ENCODE measurements at places on chromosomes 5 and 9. TPM values are rescaled to one million over a fixed set of nuclear protein-coding genes. Genes with fewer than 3 reads are reported as not detected.

Gene SLC25A48
- polyA plus RNA-seq = 1.2 TPM

Gene ERAP2
- 1.8 TPM for polyA plus RNA-seq

Gene MINAR2
- polyA plus RNA-seq = not detected

Gene SPAG8
- 0.52 TPM for polyA plus RNA-seq

Gene FCN2
- 0.16 TPM for polyA plus RNA-seq

Gene HAND1
- polyA plus RNA-seq = not detected

Gene SPATA31D4
- polyA plus RNA-seq = not detected

Gene CCL27
- 0.58 TPM for polyA plus RNA-seq

Gene CNTLN
- polyA plus RNA-seq = 1.3 TPM

Gene ENTREP1
- 5.7 TPM for polyA plus RNA-seq

Gene OXCT1
- 11.4 TPM for polyA plus RNA-seq

Gene CDH9
- polyA plus RNA-seq = not detected

Gene PRUNE2
- 40.7 TPM for polyA plus RNA-seq

Gene UNC13B
- polyA plus RNA-seq = 11.3 TPM

Gene SEC24A
- 5.0 TPM for polyA plus RNA-seq

Gene RNF183
- polyA plus RNA-seq = 3.6 TPM

All from esophagus (tissue), 2 donors.